ENCODE measurements at places on chromosomes 16 and 17. TPM values are rescaled to one million over a fixed set of nuclear protein-coding genes. Genes with fewer than 3 reads are reported as not detected.

GRCh38 chr17:80164185-80164584, 5.6 kb upstream of the CARD14 start:
- DNase-seq: no peak

GRCh38 chr16:16067127-16067526, 117.7 kb downstream of the ABCC1 start:
- DNase-seq: no peak

- no peak for DNase-seq
Observed at GRCh38 chr17:81973432-81973831, 4.0 kb upstream of the ASPSCR1 start.

GRCh38 chr16:68009157-68009735, 6.5 kb downstream of the DPEP2NB start:
- no peak for DNase-seq

KRT20 gene
- not detected for total RNA-seq
